ENCODE measurements at places on chromosomes 2 and 18. TPM values are rescaled to one million over a fixed set of nuclear protein-coding genes. Genes with fewer than 3 reads are reported as not detected.
A peak's percentile ranks its signal among the peaks of the same experiment; 100 is the strongest.

GRCh38 chr18:10860928-10861327 lies 288.4 kb downstream of the PIEZO2 start:
- H3K4me3 ChIP-seq = no peak overlapping the region
- no peaks in the 10 kb centered on the region for H3K36me3 ChIP-seq
- H3K27me3 ChIP-seq = no peaks in the 10 kb centered on the region
- H3K4me1 ChIP-seq = no peaks in the 10 kb centered on the region
- no peak overlapping the region for H3K27ac ChIP-seq
- no peak for DNase-seq

GRCh38 chr2:207854484-207855440 lies 85.1 kb upstream of the FZD5 start:
- peaks cover 5% of the 10 kb centered on the region for H3K4me1 ChIP-seq
- no peak for DNase-seq
- no peaks in the 10 kb centered on the region for H3K36me3 ChIP-seq
- peak overlapping the region; percentile 5 for H3K27ac ChIP-seq

DNA sequence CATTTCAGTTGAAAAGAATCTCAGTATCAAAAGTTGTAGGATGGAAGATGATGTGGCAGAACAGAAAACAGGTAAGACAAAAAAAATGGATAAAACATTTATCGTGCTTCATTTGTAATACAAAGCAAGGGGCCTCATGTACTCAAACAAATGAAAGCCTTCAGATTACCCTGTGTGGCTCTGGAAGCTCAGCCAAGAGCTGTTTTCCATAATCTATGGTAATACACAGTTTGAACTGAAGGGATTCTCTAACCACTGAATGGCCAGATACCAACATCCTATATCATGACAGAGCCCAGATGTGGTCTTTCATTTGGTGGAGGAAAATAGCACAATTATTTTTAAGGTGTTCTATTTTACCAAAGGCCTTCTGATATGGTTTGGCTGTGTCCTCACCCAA lies 272.1 kb upstream of the RND3 start:
- H3K27ac ChIP-seq = no peak overlapping the region
- DNase-seq = peak; percentile 32
- no peak overlapping the region for H3K4me3 ChIP-seq
- no peaks in the 10 kb centered on the region for H3K36me3 ChIP-seq
- peaks cover 12% of the 10 kb centered on the region for H3K4me1 ChIP-seq

DNA sequence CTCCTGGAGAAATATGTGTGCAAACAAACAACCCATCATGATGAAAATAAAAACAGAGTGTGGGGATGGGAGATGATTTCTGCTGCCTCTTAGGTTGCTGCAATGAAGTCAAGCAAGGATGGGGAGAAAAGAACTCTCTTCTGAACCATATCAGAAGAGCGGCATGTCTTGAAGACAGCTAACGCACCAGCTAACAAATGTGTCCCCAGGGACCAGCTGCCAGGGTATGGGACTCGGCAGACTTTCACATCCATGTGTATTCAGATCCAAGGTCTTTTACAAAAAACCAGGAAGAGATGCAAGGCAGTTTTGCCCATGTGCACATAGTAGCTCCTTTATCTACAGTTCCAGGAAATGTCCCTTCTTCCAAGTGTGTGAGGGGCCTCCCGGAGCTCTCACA lies 125.4 kb downstream of the CLIP4 start:
- H3K4me1 ChIP-seq = no peaks in the 10 kb centered on the region
- no peak overlapping the region for H3K27ac ChIP-seq
- H3K36me3 ChIP-seq = no peaks in the 10 kb centered on the region
- H3K4me3 ChIP-seq = no peak overlapping the region

DNA sequence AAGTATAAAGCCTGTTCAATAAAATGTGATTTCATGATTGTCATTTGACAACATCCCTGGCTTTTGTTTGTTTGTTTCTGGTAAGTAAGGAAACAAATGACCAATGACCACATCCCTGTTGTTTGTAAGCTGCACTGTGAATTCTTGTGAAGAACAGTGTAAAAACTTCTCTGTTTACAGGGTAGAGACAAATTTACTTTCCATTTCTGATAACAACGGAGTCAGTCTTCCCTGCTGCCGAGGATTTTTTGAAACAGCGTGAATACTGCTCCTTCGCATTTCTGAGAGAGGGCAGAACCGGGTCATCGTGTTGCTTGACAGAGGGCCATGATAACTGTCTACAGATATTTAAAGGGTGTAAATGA lies 38.4 kb upstream of the CTAGE1 start:
- H3K4me3 ChIP-seq = no peak overlapping the region
- no peaks in the 10 kb centered on the region for H3K27me3 ChIP-seq
- no peak for DNase-seq
- H3K36me3 ChIP-seq = no peaks in the 10 kb centered on the region
- H3K4me1 ChIP-seq = peaks cover 17% of the 10 kb centered on the region

The FEV gene
- total RNA-seq = not detected

The LYPD6 gene
- total RNA-seq = 10.9 TPM

The RAX gene
- 0.03 TPM for total RNA-seq

The SMC6 gene
- total RNA-seq = 43.3 TPM

All from GM23338 (cell line).